DMS53 (cell line): ENCODE measurements at places on chromosomes 6 and 20.

DNA sequence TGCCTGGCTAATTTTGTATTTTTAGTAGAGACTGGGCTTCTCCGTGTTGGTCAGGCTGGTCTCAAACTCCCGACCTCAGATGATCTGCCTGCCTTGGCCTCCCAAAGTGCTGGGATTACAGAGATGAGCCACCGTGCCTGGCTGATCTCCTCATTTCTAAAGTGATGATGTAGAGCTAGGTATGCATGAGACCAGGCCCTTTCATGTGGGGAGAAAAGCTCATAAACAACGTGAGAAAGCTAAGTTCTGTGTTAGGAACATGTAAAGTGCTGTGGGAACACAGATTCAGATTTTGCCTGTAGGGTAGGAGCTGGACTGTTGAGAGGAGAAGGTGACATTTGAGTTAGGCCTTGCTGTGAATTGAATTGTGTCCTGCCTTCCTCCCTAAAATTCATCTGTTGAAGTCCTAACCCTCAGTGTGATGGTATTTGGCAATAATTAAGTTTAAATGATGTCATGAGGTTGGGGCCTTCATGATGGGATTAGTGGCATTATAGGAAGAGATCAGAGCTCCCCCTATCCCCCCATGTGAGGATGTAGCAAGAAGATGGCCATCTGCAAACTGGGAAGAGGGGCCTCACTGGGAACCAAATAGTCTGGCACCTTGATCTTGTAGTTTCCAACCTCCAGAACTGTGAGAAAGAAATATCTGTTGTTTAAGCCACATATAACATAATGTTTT is 49.2 kb downstream of the SCAND1 start:
- DNase-seq, result no peak

DNA sequence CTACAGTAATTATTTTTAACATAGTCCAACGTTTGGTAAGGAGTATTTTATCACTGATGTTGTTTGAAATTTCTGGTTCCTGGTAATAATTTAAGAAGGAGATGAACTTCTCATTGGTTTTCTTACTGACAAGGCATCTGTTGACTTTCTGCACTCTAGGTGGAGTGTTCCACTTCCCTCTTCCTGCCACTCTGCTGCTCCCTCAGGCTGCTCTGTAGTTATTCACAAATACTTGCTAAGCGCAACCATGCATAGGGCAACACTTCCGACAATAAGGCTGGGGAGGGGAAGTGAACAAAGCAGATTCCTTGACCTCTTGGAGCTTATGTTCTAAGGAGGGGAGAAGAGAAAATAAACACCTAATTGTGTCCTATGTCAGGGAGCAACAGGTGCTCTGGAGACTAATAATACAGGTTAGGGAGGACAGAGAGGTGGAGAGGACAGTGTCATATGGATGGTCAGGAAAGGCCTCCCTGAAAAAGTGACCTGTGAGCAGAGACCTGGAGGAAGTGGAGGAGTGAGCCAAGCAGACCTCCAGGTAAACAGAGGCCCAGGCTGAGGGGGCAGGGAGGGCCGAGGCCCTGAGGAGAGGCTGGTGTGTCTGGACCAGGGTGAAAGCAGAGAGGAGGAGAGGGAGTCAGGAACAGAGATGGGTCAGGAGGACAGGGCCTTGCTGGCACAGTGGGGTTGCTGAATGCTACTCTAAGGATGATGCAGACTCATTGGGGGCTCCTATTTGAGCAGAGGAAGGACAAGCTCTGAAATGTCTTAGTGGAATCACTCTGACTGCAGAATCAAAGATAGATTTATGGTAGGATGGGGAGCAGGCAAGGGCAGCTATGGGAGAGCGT is 134.8 kb upstream of the SLC24A3 start:
- DNase-seq, result peak; percentile 60

- peak; percentile 54 for DNase-seq
These were observed 21.9 kb downstream of the ZBTB46 start for GRCh38 chr20:63808964-63809674.

DNA sequence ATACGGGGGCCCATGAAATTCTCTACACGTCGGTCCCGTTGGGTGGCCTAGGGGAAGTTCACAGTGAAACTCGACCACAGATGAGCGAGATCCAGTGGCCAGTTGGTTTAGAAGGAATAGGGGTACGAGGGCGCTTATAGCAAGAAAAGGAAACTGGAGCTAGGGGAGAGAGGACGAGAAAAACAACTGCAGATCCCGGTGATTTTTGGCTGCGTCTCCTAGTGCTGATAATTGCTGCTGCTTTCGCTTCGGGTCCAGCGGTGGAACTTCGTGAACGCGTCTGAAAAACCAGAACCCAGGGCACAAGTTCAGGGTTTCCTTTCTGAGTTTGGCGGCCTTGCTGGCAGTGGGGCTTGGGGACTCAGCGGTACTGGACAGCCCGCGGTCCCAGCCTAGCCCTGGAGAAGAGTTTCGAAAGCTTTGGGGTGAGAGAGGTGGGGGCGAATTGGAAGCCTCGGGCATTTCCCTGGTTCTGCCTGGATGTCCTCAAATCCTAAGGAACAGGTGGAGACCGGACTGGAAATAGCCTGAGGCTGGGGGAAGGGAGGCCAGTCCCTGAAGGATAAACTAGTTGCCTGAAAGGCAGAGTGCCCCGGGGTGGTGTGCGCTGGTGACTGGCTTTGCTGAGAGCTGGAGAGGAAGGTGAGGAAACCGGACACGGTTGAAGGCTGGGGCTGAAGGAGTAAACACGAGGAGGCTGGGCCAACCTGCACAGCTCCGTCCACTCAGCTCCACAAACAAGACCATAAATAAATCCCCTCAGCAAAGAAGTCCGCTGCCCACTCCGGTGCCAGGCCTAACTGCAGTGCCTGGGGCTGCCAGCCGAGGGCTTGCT is 793 bp downstream of the GMPR start:
- peak; percentile 92 for DNase-seq

- no peak for DNase-seq
These were observed 17.5 kb downstream of the SPDEF start for GRCh38 chr6:34538581-34538980.

GRCh38 chr6:3011592-3011991 is 11.9 kb downstream of the NQO2 start:
- no peak for DNase-seq

DNA sequence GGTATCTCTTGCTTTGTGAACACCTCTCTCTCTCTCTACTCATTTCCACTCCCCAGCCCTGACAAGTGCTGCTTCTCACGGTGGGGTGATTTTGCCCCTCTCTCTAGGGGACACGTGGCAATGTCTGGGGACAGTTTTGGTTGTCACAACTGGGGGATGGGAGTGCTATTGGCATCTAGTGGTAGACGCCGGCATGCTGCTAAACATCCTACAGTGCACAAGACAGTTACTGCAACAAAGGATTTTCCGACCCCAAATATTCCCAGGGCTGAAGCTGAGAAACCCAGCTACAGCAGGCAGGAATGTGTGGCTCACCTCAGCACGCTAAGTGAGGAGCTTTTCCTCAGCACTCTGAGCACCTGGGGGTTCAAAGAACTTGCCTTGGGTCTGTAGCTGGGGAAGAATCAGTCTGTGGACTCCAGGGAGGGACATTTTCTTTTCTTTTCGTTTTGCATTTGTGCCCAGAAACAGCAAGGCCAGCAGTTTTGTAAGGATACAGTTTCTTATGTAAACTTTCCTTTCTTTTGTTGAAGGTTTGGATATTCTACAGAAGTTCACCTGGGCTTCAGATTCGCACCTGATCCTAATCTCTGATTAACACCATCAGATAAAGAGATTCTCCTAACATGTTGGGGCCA is 246.9 kb upstream of the ZFP64 start:
- DNase-seq, result no peak

GRCh38 chr6:25118038-25118437 is 161.1 kb upstream of the CARMIL1 start:
- DNase-seq, result no peak

GRCh38 chr20:56328861-56329260 is 29.9 kb upstream of the FAM210B start:
- DNase-seq, result no peak

GRCh38 chr6:166532302-166532701 is 54.2 kb downstream of the RAMACL start:
- no peak for DNase-seq

DNA sequence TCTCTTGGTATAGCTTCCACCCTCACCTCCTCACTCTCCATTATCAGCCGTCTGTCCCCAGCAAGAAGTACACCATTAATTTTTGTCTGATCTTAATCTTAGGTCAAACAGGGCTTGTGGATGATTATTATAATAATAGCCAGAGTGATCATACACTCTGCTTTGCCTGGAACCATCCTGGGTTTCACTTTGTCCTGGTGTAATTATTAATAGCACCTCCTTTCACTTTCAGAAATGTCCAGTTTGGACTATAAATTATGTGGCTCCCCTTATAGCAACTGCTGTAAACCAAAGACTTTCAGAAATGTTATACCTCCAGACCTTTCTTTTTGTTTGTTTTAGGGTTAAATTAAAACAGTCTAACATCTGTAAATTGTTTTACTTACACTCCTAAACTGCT is 951 bp upstream of the TRIM31 start:
- DNase-seq, result no peak

- DNase-seq, result no peak
These were observed 230.7 kb downstream of the NFATC2 start for GRCh38 chr20:51311636-51312479.

- peak; percentile 92 for DNase-seq
These were observed 13.3 kb upstream of the RBPJL start for GRCh38 chr20:45293041-45294002.

DNA sequence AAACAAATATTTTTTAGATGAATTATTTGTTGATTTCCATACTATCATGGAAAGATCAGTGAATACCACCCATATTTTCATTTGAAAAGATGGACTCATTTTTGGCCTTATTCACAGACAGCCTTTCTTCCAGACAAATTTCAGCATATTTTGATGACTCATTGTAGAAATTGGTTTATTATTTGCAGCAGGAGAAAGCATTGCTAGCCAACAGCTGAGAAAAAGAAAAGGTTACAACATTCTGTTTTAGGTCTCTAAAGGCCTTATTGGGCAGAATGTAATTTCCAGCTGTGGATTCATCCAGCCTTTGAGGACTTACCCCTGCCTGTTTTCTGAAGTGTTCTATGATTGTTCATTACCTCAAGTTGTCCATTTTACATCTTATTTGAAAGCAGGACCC is 201.9 kb downstream of the PLCB4 start:
- DNase-seq, result no peak

GRCh38 chr6:17043148-17043522 is 58.7 kb upstream of the STMND1 start:
- no peak for DNase-seq

DNA sequence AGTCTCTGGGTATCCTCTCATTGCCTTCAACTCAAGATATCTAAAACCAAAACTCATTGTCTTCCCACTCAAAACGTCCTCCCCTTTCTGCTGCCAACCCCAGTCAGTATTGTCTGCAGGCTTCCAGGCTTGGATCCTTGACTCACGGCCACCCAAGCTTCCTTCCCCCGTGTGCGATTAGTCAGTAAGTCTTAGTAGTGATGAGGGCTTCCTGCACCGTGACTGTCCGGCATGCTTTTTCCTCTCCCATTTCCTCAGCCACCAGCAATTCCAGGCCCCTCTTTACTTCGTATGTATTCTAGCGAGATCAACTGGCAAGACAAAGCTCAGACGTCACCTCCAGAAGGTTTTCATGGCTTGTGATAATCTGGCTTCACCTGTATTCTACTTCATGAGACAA is 88.6 kb upstream of the DUSP22 start:
- DNase-seq, result no peak

DNA sequence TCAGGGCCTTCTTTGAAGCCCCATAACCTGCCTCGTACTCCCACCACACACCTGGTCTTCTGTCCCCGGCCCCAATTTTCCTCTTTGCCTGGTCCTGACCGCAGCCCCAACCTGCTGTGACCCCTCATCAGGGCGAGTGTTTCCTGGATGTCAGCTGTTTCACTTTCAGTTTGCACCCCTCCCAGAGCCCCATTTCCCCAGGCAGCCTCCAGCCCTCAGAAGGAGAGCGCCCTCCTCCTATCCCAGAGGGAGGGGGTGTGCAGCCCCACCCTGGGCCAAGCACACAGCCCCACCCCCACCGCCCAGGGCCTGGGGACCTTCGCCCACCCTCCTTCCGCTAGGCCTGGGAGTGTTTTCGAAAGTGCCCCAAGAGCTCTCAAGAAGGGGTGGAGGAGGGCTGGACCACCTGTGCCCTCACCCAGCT is 1.5 kb downstream of the BAK1 start:
- no peak for DNase-seq

- DNase-seq, result no peak
These were observed 195.5 kb downstream of the EPM2A start for GRCh38 chr6:145539831-145540230.

- DNase-seq, result no peak
These were observed 148.3 kb upstream of the STXBP5 start for GRCh38 chr6:147055821-147056392.

DNA sequence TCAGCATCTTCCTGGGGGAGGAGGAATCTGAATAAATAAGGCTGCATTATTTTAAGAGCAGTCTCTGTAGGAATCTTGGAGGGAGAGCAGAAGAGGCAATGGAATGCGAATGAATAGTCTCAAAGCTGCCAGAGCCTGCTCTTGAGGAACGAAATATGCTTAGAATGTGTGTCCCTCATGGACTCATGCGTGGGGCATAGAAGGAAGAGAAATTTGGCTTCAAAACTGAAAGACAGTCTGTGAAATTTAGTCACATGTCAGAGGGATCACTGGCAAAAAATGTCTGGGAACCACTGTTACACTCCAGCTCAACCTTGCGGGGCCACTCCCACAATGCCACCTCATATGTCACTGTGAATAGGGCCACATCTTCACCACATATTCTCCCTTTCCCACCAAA is 95.5 kb downstream of the GJA10 start:
- no peak for DNase-seq
